ENCODE measurements at places on chromosomes 12 and 14.

GRCh38 chr14:76937181-76938091 is 91.1 kb downstream of the IRF2BPL start:
- DNase-seq, result no peak

DNA sequence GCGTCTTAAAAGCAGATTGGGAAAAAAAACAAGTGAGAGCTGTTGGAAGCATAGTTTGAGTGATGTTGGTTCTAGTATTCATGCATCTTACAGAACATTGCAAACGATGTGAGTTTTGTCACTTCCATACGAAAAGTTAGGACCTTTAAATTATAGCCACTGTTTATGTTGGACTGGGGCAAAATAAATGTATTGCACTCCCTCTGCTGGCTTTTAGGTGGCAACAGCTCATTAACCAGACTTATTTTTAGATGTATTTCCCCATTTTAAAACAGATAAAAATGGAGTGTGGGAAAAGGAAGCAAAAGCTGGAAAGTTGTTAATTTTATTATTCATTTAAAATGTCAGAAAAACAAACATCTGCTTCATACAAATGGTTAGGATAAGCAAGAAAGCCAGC is 111.9 kb downstream of the LGR5 start:
- DNase-seq, result peak; percentile 73

DNA sequence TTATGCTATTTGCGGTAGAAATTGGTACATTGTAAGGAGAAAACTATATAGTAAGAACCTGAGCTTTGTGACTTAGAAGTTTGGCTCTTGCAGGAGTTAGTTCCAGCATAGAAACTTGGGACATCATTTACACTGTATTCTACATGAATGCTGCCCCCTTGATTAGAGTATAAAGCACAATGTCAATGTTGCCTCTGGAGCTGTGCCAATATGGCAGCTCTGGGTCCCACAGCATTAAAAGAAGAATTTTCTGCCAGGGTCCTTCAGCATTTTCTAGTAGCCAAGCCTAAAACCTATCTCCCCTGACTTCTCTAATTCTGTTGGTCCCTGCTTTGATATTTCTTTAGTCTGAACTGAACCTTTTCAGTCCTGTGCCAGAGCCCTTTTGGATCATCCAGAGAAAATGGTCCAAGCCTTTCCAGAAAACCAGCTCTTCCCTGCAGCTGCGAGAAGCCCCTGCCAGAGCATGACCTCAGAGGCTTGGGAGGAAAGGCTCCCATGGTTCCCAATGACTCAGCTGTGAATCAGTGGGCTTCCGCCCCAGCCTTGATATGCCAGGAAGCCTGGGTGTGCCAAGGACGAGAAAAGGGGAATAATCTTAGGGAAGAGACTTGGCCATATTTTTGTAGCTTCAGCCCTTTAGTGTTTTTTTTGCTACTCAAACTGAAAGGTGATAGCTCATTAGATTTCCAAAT is 43.2 kb downstream of the PLEKHG7 start:
- peak; percentile 70 for DNase-seq

DNA sequence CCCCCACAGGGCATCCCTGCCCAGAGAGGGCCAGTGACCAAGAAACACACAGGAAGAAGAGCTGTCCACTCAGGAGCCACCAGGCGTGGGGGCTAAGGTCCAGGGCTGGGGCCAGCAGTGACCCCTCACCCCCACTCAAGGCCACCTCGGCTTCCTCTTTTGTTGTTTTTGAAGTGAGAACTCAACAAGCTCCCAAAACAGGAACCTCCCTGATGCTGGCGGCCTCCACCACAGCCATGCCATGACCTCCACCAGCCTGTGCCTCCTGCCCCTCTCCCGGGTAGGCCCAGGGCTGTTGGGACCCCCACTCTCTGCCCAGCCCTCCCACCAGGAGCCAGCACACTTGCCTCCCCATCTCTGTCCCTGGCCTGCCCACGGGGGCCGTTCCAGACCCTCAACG is 7.8 kb downstream of the AKT1 start:
- no peak for DNase-seq

DNA sequence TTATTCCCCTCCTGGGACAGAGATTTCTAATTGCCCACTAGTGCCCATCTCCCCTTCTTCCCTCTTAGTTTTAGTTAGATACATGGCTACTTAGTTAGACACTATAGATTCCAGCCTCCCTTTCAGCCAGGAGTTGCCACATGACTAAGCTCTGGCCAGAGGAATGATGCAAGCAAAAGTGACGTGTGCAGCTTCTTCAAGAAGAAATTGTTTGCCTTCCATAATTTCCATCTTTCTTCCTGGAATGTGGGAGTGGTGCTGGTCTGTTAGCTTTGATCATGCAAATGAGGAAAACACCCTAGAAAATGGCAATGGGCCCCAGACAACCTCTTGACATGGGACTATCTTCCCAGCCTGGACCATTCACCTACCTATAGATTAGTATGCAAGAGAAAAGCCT is 21.4 kb downstream of the CCDC177 start:
- DNase-seq, result no peak

DNA sequence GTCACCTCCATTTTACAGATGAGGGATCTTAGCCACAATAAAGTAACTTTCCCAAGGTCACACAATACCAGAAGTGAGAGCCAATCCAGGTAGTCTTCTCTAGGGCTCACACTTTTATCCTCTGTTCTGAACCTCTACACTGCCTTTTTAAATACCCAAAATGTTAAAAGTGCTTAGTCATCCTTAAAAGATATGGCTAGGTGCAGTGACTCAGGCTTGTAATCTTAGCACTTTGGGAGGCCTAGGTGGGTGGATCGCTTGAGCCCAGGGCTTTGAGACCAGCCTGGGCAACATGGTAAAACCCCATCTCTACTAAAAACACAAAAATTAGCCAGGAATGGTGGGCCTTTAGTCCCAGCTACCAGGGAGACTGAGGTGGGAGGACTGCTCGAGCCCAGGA is 104.1 kb upstream of the PPP4R3A start:
- no peak for DNase-seq

- no peak for DNase-seq
Observed at GRCh38 chr12:117854339-117855012, 114.3 kb downstream of the KSR2 start.

All from pons (tissue), 1 donor.